Heart left ventricle (tissue), 16 donors: ENCODE measurements at places on chromosomes 12 and 14. TPM values are rescaled to one million over a fixed set of nuclear protein-coding genes. Genes with fewer than 3 reads are reported as not detected.
A peak's percentile ranks its signal among the peaks of the same experiment; 100 is the strongest.

DNA sequence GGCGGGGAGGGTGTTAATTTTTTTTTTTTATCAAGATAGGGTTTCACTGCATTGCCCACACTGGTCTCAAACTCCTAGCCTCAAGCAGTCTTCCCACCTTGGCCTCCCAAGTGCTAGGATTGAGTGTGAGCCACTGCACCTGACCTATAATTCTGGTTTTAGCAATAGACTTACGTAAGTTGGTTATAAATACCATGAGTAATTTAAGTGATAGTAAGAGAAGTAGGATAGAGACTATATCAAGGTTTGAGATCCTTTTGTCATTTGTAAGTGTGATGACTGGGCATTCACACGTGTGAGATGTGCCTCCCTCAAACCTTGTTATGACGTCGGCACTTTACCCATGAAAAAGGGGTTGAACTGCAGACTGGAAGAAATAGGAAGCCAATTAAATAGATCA, 22.5 kb downstream of the SINHCAF start:
- no peak for DNase-seq

The NEDD8 gene
- 196 TPM for total RNA-seq

The ESRRB gene
- 4.1 TPM for total RNA-seq

The MANSC4 gene
- total RNA-seq: not detected

DNA sequence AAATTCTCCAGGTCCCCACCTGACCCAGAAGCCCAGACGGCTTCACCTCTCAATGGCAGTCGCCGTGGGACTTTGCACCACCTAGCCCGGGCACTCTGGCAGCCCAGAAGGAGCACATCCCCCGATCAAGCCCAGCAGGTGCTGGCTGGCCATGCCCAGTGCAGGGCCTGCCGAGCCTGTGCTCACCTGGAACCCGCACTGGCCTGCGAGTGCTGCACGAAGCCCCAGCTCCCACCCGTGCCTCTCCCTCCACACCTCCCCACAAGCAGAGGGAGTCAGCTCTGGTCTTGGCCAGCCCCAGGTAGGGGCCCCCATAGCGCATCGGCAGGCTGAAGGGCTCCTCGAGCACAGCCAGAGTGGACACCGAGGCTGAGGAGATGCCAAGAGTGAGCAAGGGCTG, 144.5 kb downstream of the NUBPL start:
- DNase-seq: no peak

DNA sequence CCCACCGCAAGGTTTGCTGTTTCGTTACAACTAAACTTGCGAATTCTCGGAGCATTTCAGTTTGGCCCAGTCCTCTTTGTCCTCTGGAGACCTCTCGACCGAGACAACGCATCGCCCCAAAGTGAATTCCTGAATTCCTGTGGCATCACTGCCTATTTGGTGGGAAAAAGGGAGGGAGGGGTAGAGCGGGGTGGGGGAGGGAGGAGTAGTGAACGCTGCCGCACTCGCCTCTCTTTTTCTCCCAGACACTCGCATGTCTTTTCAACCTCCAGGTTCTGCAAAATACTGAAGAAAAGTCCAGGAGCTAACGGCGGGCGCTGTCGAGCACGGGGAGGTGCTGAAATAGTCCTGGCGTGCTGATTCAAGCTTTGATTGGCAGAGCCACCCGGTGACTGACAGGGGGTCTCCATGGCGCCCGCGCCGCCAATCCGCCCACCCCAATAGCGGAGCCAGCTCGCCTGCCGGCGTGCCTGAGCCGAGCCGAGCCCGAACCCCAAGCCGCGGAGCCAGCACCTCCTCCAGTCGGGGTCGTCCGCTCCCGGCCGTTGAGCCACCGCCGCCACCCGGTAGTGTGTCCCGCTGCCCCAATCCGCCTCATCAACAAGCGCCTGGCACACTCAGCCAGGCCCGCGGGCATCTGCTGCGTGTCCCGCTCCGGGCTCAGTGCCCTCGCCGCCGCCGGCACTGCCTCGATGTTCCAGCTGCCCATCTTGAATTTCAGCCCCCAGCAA, at the start of gene SIX6:
Gene SIX6, plus strand, starts transcription at position 440 of the 731 bp plus-strand sequence. Its CDS starts 253 bp downstream, at position 693.
- DNase-seq: no peak

DNA sequence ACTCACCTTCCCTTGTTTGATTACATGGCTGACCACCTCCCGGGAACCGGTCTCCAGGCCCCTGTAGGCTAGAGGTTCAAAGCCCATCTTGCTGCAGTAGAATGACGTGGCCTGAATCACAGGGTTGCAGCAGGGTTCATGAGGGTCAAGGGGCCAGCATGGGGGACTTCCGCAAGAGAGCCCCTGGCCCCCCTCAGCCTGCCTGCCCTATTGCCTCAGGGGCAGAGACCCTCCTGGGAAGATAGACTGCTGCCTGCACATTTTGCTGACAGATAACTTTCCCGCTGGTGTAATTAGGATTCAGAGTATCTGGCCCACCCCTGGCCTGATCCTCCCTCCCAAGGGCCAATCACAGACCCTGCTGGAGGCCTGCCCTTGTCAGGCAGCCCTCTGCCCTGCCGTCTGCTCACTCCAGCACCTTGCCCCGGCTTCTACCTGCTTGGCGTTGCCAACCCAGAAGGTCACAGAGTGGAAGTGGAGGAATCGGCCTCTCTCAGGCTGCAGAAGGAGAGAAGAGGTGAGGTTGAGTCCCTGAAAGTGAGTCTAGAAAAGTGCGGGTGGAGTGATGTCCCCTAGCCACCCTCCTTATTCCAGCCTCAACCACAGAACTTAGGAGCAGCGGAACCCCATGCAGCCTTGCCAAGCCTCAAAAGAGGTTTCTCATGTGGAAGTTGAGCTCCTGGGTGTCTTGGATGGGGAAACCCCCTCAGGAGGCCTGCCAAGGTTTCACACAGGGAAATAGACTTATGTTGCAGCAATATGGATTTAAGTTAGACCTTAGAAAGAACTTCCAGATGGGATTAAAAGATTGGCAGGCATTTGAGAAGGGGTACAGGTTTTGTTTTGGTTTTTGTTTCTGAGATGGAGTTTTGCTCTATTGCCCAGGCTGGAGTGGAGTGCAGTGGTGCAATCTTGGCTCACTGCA, 1.1 kb downstream of the HPD start:
- DNase-seq: no peak

DNA sequence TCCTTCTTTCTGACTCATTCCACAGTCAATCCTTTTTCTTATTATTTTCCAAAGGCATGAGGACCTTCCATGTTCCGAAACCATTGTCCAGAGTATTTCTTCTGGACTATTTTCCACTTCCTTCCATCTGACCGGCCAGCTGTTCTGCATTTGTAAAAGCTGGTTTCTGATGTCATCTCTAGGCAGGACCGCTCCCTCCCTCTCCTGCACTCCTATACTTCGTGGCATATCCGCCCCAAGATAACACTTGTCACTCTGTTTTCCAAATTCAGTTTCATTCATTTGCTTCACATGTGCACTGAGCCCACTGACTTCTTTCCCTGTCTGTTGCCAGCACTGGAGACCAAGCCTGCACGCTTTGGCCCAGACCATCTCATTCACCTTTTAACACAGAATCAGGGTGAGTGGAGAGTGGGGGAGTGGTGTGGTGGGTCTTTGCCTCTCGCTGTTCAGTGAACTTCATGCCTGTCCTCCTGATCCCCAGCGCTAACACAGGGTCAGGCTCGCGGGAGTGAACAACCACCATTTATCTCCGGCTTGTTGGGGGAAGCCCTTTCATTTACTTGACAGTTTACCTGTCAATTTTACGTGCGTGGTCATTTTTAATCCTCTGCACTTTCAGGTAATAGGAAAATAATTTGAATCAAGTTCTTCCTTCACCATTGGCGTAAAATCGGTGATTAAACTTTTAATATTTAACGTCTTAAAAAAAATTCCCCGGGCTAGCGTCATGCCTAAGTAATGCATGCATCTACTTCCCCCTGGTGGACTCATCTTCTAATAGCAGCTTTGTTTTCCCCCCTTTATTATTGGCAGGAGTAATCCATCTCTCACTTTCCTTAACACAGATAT, 52.5 kb downstream of the C12orf75 start:
- no peak for DNase-seq

The GDF3 gene
- total RNA-seq: not detected

GRCh38 chr12:109640961-109641360, 67.4 kb downstream of the MVK start:
- DNase-seq: no peak

DNA sequence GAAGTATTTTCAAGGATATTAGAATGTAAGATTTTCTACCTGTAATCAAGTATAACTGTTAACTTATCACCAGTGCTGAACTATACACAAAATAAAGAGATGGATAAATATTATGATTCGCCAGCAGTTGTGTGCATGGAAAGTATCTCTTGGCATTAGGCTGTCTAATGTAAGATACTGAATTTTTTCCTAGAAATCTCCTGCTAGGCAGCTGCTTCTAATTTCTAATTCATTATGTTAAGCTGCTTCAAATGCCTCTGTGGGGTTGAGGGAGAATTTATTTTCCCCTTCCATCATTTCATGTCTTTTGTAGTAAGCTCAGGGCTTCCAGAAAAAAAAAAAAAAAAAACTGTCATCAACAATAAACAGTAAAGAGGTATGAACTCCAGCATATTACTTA, 516.0 kb downstream of the DIO2 start:
- DNase-seq: no peak

- no peak for DNase-seq
Observed at GRCh38 chr14:89015016-89015415, 190.6 kb downstream of the TTC8 start.

The HCAR1 gene
- not detected for total RNA-seq

DNA sequence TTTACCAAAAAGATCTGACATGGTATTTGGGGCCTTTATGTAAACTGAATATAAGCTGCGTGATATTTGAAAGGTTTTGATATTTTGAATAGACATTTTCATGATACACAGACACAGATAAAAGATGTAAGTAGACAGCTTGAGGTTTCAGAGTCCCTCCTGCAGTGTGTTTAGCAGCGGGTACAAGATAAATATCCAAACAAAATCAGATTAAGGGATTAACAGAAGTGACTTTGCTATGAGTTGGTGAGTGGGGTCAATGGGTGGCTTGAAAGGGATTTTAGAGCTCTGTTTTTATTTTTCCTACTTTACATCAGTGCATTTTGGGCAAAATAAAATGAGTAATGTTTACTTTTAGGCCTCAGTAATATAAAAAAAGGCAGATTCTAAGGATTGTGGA, 84.1 kb downstream of the IGF1 start:
- no peak for DNase-seq

The CIROP gene
- total RNA-seq: not detected

- DNase-seq: no peak
Observed at GRCh38 chr14:65168840-65169239, 66.5 kb upstream of the MAX start.

DNA sequence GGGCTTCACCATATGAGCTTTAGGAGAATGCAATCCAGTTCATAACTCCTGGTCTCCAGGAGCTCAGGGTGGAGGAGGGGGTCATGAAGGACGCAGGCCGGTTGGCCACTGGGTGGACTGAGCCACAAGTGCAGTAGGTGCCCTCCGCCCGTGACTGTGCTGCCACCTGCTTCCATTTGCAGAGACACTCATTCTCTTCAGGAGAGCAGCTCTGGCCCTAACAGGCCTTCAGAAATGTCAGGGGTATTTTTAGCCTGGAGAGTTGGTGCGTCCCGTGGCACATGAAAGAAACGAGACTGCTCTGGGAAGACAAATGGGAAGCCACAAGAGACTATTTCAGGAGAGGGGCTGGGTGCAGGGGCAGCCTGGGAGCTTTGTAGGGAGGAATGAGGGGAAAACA, 74.6 kb upstream of the MYL2 start:
- DNase-seq: peak; percentile 75

DNA sequence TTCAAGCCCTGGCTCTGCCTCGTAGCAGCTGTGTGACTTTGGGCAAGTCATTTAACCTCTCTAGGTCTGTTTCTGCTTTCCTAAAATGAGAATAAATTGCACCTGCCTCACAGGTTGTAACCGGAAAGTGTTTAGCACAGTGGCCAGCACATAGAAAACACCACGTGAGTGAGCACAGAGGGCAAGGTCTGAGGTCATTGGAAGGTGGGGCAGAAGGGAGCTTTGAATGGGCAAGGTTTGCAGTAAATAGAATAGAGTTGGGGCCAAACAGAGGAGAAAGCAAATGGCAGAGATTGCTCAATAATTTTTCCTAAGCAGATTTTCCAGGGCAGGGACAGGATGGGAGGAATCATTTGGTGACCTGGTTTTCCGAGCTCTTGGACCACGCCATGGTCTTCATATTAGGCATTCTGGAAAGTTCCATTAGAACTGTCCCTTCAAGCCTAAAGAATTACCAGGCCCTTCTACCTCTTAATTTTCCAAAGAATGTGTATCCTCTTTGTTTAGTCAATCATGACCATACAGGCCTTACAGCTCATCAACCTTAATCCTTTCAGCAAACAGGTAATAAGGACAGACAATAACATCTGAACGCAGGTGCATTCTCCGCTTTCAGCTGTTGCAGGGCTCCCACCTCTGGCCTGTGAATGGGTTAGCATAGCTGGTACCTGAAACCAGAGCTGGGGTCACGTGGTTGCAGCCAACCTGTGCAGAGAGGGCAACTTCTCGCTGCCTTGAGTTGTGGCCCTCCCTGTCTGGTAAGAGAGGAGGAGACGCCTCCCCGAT, 53.8 kb downstream of the VWF start:
- no peak for DNase-seq

- no peak for DNase-seq
Observed at GRCh38 chr12:90908465-90908864, 46.5 kb downstream of the CCER1 start.

- DNase-seq: no peak
Observed at GRCh38 chr12:5499566-5500330, 67.8 kb downstream of the NTF3 start.

DNA sequence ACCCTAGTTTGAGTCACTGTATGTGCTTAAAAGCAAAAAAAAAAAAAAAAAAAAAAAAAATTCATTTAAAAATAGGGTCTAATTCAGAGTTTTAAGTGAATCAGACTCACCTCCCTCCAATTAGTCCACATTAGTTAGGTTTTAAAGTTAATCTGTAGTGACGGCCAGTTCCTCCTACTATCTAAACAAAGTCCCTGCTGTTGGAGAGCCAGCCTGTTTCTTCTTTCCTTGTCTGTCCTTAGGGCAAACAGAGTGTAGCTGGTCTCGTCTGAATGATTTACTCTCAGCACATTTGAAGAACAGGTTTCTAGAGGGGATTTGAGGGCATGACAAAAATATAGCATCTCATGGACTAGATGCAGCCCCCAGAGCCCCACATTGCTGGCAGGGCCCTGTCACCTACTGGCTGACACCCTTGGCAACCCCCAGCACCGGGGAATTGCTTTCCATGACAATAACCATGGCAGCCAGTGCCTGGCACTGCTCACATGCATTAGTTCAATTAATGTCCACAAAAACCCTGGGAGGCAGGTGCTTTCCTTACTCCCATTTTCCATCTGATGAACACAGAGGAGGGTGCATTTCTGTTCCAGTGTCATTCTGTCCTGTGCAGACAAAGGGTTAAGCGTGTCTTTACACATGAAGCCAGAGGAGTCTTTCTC, 138.3 kb downstream of the PLXNC1 start:
- no peak for DNase-seq
